ENCODE measurements at places on chromosomes 4 and X.

- no peak for DNase-seq
Measured at GRCh38 chr4:113646442-113646822, 115.1 kb downstream of the CAMK2D start.

- no peak for DNase-seq
Measured at GRCh38 chr4:1030559-1030958, 19.1 kb downstream of the FGFRL1 start.

DNA sequence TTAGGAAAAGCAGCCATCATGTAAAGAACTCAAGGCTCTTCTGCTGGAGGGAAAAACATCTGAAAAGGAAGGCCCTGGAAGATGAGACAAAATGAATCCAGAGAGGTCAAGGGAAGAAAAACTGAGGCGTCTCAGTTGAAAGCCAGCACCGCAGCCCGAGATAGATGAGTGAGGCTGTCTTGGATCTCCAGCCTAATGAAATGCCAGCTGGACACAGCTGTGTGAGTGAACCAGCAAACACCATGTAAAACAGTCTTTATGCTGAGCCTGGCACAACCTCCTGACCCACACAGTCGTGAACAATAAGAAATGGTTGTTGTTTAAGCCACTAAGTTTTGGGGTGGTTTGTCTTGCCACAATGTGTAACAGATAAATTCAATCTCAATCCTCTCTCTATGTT, 48.6 kb upstream of the RASL11B start:
- DNase-seq, result no peak

- no peak for DNase-seq
Measured at GRCh38 chr4:164307262-164307661, 446.7 kb upstream of the SMIM31 start.

GRCh38 chrX:96763608-96764007, 79.0 kb downstream of the DIAPH2 start:
- DNase-seq, result no peak

GRCh38 chr4:127829014-127829413, 46.9 kb downstream of the HSPA4L start:
- no peak for DNase-seq

DNA sequence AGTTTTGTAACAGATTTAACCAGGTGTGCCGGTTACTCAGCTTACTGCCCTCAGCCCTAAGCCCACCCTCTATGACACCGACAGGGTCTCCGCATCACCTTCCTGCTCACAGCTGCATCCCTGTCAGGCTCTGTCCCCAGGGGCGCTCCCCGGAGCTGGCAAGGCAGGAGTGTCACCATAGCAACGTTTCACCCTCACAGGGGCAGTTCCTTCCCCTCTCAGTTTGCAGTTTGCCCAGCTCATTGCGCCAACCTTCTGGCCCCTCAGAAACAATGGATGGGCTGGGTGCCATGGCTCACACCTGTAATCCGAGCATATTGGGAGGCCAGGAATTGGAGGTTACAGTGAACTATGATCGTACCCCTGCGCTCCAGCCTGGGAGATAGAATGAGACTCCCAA, 42.6 kb downstream of the RGS12 start:
- DNase-seq, result no peak

DNA sequence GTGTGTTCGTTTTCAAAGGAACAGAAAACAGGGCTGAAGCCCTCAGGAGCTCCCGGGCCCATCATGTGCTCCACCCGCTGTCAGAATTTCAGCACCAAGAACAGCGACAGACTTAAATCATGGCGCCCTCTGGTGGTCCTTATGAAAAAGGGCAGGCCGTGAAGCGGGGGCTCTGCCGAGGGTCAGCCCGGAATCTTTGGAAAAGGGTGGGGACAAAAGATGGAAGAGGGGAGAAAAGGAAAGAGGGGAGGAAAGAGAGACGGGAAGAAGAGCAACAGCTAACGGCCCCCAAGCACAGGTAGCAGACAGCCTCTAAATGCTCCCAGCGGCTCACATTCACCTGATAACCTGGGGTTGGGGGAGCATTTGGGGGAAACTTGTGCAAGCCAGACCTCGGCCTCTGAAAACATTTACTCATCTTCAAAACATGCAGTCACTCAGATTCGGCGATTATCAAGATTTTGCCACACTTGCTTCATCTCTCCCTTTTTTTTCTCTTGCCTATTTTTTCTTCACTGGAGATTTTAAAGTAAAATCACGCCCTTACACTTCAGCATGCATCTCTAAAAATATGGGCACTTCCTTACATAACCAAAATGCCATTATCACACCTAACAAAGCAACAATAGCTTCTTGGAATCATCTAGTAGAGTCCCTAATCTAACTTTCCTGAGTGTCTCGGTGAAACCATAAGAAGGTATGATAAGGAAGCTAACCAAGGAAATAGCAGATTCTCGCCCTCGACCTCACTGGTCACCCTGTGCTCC, 28.1 kb upstream of the MAN2B2 start:
- peak; percentile 70 for DNase-seq

- no peak for DNase-seq
Measured at GRCh38 chr4:85393201-85393600, 81.7 kb upstream of the ARHGAP24 start.

DNA sequence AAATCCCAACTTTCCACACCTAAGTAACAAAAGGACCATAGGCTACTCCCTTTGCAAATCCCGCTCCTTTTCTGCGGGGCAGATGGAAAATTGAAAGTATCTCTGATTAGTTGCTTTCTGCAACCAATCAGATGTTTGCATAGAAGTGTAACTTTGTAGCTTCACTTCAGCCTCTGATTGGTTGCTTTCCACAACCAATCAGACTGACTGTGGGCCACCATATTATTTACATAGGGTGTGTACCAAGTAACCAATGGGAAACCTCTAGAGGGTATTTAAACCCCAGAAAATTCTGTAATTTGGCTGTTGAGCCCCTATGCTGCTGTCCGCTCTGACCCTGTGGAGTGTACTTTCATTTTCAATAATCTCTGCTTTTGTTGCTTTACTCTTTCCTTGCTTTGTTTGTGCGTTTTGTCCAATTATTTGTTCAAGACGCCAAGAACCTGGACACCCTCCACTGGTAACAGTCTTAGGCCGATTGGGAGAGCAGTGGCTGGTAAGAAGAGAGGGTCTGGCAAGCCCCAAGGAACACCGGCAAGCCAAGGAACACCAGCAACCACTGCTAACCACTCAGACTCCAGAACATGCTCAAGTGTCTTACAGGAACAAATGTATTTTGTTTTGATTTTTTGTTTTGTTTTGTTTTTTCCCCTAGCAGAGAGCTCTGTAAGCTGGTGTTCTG, 125.5 kb upstream of the MAP3K15 start:
- DNase-seq, result no peak

DNA sequence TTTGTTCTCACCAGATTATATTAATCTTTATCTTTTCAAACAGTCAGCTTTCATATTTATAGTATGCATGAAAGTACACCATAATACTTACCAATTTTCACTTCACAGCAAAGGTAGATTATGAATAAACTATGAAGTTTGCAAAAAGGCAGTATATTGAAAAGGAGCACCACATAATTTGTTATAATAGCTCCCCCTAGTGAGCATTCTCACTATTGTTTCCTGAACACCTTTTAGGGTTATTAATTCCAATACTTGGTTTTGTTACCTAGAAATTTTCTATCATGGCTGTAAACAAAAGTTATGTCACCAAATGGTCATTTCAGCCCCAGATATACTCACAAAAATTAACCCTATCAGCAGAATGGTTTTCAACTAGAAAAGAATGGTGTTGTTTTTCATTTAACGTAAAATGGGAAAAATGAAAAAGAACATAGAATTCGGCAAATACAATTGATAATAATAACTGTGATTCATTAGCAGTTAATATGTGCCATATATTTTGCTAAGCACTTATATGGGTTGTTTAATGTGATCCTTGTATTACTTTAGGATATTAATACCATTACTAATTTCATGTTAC, 30.2 kb upstream of the NKX6-1 start:
- DNase-seq, result no peak

- DNase-seq, result no peak
Measured at GRCh38 chr4:20065952-20066351, 185.8 kb upstream of the SLIT2 start.

DNA sequence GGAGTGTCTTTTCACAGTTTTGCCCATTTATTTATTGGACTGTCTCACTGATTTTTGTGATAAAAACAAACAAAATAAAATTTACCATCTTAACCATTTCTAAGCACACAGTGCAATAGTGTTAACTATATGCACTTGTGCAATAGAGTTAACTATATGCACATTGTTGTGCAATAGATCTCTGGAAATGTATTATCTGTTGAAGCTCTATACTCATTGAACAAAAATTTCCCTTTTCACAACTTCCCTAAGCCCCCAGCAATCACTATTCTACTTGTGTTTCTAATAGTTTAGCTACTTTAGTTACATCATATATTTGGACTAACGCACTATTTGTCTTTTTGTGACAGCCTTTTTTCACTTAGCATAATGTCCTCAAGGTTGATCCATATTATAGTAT, 59.7 kb upstream of the BEX4 start:
- no peak for DNase-seq

DNA sequence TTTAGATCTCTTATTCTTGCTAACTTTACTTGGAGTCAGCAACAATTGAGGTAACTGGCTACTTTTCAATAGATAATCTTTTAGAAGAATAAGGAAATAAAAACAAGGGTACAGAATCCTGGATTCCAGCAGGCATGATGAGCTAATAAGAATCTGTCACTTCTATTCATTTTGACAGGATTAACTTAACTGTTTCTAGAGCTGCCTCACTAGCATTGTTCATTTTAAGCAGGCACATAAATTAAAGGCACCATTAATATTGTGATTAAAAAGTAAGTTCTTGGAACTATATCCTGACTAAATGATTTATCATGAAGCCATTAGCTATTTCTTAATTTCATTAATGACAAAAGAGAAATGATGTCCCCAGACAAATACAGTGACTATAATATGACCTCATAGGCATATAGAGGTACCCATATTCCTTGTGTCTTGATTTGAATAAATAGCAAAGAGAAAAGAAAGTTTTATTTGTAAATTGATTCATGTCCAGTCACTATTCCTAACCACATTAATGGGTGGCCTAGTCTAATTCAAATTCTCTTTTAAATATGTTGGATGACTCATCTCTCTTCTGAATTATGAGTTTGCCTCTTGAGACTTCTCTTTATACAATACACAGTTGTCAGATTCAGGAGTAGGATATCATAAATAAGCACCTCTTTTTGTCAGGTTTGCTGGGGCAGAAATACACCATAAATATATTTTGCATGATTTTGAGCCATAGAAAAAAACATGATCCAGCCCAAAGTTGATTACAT, 343.0 kb downstream of the SLITRK2 start:
- DNase-seq, result no peak

All from head of caudate nucleus (tissue), 42 donors.